CD4-positive, alpha-beta T cell treated with Interleukin-12 subunit alpha and Interleukin-12 subunit beta, for 1 hour (primary cell): ENCODE measurements at places on chromosomes 13 and 19.

DNA sequence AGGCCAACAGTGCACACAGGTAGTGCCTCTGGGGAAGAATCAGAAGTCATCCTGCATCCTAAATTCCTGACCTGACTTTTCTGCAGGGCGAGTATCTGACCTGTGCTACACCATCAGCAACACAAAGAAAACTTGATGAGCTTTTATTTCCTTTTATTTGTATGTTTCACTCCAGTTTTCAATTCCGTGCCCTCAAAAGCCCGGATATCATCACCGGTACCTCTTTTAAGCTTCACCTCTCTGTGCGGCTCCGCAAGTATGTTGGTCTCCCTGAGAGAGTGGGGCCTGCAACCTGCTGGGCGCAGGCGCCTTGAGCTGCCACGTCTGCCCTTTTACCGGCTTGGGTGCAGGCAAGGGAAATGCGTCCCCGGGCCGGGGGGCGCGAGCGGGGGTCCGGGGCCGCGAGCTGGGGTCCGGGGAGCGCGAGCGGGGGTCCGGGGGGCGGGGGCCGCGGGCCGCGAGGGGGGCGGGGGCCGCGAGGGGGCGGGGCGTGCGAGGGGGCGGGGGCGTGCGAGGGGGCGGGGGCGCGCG lies 4.3 kb upstream of the DUXA start:
- DNase-seq = peak; percentile 53

- no peak for DNase-seq
Measured at GRCh38 chr13:46595136-46595884, 42.3 kb downstream of the LRCH1 start.

GRCh38 chr19:17036640-17037039 lies 10.0 kb upstream of the CPAMD8 start:
- DNase-seq = no peak

DNA sequence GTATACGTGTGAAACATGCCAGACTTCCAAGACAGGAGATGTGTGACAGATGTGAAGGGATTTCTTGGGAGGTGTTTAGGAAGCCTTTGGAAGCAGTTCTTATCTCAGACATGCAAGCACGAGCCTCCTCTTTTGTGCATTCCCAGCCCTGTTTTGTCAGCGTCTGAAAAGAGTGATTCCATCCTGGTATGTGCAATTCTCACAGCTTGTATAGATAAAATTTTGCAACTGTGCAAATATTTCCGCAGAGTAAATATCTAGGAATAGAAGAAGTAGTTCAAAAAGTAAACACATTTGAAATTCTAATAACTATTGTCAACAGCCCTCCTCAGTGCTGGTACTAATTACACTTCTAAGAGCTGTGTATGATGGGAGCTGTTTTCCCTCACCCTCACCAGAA lies 72.3 kb upstream of the C1QTNF9B start:
- DNase-seq = no peak

DNA sequence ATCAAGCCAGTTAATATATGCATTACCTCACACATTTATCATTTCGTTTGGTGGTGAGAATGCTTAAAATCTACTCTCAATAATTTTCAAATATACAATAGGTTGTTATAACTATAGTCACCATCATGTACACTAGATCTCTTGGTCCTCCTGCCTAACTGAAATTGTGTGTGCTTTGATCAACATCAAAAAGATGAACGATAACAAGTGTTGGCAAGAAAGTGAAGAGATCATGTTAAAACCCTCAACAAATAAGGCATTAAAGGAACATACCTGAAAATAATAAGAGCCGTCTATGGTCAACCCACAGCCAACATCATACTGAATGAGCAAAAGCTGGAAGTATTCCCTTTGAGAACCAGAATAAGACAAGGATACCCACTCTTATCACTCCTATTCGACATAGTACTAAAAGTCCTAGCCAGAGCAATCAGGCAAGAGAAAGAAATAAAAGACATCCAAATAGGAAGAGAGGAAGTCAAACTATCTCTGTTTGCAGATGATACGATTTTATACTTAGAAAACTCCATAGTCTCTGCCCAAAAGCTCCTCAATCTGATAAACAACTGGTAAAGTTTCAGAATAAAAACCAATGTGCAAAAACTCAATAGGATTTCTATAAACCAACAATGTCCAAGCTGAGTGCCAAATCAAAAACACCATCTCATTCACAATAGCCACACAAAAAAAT lies 27.9 kb upstream of the OR10H1 start:
- DNase-seq = peak; percentile 10
